ENCODE measurements at places on chromosomes 2 and 18. TPM values are rescaled to one million over a fixed set of nuclear protein-coding genes. Genes with fewer than 3 reads are reported as not detected.

DNA sequence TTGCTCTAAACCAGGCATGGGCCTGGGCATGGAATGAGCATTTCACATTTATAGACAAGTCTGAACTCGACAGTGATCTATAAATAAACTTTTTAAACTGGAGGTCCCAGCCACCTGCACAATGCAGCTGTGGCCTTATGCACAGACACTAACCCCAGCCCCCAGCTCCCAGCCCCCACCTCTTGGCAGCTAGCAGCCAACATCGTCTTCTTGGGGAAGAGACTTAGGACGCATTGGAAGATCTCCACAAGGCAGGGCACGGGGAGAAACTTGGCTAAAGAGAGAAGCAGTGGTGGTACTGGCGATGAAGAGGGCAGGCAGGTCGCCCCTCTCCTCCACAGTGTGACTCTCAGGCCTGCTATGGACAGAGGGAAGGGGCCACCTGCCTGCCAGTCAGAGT lies 213.2 kb downstream of the ANAPC1 start:
- DNase-seq: no peak

DNA sequence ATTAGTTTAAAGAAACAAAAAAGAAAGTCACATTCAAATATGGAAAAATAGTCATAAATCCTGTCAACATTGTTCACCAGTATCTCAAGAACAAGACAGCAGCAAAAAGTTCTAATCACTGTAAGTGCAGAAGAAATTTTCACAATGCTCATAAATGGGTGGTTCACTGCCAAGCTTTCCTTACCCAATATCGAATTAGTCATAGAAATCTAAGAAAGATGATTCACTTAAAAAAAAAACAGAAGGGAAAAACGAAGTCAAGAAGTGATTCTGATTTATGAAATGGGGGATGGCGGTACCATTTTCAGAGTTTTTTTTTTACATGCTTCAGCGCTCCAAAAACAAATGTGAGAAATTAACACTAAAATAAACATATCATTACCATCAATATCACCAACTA lies 156.7 kb downstream of the EXOC6B start:
- DNase-seq: no peak

DNA sequence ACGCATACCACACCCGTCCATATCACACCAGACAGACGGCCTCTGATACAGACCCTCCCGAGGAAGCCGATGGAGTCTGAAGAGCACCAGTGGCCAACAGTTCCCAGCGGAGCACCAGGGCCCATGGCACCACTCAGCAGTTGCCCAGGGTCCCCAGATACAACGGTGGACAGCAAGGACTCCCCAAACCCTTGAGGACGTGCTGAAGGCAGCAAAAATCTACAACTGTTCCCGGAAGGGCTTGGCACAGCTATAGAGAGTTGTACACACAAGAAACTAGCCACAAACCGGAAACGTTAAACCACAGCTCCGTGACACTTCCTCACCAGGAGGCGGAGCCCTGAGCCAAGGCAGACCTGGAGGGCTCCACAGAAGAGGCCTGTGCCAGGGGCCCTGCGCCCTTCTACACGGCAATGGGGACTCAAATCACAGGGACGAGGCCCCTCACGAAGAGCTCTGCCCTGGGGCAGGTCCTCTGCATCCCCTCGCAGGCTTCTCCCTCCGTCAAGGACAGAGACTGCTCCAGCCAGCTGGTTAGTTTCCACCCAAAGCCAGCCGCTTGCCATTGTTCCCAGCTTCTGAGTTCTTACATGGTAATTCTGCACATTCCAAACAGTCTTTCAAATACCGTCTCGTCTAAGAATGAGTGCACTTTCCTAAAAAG lies 133.4 kb downstream of the HDAC4 start:
- DNase-seq: no peak

DNA sequence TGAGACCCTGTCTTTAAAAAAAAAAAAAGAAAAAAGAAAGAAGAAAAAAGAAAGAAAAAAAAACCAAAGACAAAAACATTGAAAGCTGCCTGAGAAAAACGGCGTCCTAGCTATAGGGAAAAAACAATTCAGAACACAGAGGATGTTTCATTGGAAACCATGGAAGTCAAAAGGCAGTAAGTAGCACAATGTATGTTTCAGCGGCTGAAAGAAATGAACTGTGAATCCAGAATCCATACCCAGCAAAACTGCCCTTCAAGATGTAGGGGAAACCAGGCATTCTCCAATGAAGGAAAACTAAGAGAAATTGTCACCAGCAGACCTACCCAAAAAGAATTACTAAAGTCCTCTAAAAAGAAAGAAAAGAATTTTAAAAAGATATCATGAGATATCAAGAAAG lies 27.6 kb downstream of the EVA1A start:
- DNase-seq: no peak

DNA sequence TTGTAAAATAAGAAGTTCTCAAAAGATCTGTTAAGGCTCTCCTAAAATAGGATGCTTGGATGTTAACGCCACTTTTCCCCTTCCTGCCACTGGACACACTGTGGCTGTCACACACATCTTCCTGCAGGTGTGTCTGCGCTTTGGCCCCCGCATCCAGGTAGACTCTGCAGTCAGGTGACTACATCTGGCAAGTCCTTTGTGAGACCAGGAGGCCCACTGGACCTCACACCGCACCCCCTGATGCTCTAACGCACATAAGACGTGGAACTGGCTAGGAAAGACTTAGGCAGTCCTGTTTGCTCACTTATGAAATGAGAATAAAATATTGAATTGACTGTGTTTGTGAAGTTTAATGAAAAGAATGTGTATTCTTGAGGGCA lies 67.6 kb upstream of the PXDN start:
- peak; percentile 21 for DNase-seq

The REG1A gene
- total RNA-seq: 3.7 TPM

The ANKRD29 gene
- 21.5 TPM for total RNA-seq

The RTP5 gene
- not detected for total RNA-seq

The DLX1 gene
- total RNA-seq: 0.94 TPM

The C2orf78 gene
- not detected for total RNA-seq
